ENCODE measurements at places on chromosomes 11 and 22.
A peak's percentile ranks its signal among the peaks of the same experiment; 100 is the strongest.

GRCh38 chr11:130168105-130168504 lies 8.5 kb downstream of the ST14 start:
- no peak for DNase-seq

DNA sequence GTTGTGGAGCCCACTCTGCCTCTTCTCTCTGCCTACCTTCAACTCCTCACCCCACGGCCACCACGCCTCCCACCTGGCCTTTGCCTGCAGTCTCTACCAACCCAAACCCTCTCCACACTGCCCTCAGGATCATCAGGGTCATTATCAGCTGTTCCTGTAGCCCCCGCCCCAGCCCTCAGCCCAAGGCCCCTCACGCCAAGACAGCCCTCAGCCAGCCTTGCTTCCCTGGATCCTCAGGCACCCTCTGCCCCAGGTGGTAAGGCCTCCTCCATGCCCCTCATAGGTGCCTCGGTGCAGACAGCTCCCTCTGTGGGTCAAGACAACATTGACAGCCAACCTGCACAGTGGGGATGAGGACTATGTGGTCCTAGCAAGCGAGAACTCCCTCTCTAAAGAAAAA lies 1.7 kb downstream of the SBF1 start:
- peak; percentile 71 for DNase-seq

DNA sequence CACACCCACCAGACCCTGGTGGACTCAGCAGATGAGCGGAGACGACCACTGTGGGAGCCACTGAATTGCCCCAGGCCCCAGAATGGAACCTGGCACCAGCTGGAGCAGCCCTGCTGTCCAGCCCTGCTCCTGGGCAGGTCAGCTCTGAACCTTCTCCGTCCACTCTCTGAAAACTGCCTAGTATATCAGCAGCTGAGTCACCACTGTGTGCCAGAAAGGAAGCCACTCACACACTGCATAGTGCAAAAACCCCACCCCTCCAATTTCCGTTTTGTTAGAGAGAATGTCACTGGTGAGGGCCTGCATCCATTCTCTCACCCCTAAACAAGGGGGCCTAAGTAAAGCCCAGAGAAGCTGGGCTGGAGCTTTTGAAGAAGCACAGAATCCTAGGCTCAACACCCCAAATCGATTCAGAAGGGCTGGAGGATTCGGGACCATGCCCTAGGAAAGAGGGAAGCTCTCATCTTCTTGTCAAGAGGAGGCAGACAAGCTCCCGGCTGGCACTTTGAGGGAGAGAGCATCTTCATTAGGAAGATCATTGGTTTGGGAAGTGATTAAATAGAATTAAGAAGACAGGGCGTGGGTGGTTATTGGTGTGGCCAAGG lies 44.5 kb downstream of the GALNT18 start:
- DNase-seq: no peak

DNA sequence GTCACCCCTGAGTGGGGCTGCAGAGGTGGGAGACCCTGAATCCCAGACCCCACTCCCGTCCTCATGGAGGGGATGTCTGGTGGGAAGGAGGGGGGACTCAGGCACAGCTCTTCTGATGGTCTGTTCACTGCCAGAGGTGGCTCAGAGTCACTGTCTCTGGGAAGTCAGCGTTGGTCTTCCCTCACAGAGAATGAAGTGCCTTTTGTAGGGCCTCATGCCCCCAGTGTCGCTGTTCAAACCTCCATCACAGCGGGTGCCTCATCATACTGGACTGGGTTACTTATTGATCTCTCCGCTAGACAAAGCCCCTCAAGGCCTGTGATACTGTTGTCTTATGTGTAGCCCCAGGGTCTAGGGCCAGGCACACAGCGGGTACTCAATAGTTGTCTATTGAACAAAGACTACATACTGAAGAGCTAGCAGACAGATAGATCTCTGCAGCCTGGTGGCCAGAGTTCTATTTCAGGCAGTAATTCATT lies 41.3 kb downstream of the CD6 start:
- no peak for DNase-seq

DNA sequence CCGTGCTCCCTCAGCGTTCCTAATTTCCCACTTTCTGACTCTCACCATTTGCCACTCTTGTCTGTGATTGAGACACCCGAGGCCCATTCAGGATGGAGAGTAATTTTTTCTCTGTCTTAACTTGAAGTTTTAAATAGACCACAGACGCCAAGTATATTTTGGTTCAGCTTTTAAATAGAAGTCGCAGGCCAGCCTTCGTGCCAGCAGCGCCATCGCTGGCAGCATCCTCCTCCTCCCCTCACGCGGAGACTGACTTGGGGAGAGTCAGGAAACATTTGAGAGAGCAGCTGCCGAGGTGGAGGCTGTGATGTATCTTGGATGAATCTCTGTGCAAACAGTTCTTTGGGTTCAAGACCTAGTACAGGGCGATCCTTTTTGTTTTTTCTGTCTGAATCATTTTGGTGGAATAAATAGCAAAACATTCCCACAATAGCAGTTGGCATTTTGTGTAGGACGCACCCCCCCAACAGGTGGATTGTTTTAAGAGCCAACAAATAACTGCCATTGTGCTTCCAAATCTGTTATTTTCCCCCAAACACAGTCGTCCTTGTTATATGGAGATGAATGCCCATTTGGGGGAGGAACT lies 889 bp upstream of the DMC1 start:
- peak; percentile 17 for DNase-seq

DNA sequence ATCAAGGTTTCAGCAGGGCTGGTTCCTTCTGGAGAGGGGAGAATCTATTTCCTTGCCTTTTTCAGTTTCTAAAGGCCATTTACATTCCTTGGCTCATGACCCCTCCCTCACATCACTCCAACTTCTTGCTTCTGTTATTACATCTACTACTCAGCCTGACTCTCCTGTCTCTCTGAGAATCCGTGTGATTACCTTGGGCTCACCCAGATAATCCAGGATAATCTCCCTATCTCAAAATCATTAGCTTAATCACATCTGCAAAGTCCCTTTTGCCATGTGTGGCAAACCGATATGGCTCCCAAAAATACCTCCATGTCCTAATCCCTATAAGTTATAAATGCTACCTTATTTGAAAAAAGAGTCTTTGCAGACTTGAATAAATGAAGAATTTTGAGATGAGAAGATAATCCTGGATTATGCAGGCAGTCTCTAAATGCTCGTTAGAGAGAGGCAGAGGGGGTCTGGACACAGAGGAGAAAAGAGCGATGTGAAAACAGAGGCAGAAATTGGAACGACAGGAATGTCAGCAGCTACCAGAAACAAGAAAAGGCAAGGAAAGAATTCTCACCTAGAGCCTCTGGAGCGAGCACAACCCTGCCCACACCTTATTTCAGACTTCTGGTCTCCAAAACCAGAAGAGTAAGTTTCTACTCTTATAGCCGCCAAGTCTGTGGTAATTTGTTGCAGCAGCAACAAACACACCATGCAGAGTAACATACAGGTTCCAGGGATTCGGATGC lies 23.6 kb upstream of the ARHGAP32 start:
- no peak for DNase-seq

Data from T-cell (primary cell).